ENCODE measurements at places on chromosomes 11 and 22.

DNA sequence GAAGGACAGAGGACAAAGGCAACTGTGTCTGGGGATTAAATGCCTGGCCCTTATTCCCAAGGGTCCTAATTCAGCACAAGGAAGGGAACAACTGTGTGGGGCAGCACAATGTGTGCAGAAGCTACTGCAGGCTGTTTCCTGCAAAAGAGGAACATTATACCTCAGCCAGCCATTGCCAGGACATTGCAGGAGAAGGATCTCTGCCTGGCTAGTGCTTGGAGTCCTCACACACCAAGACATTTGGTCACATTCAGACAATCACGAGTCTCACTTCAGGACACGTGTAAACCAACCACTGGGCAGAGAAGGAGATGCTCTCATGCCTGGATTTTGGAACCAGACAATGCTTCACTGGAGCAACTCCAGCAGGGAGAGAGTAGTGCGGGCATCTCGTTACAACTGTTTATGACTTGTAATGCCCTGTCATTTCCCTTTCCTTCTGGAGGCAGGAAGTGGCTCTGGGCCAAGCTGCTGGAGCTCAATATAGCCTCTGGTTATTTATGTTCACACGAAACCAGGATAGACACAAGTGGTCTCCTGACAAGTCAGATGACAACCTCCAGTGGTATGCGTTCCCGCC, 23.9 kb upstream of the ZC3H12C start:
- DNase-seq = no peak

GRCh38 chr11:124194293-124195188, 11.4 kb downstream of the OR10D3 start:
- no peak for DNase-seq

DNA sequence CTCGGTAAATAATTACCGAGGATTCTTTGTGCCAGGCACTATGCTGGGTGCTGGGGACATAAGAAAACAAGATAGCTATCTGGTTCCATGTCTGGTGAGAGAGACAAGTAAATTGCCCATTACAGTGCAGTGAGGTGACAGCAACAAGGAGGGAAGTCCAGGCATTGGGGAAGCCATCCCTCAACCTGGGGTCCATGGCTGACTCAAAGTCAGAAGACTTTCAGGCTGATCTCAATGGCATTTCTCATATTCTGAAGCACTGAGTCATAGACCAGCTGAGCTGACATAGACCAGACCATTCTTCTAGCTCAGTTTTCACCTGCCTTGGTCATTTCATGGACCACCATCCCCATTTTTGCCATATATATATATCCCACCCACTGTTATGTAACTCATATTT, 158.8 kb downstream of the TTC17 start:
- DNase-seq = no peak

- no peak for DNase-seq
Measured at GRCh38 chr22:38826801-38827200, 17.0 kb downstream of the NPTXR start.

DNA sequence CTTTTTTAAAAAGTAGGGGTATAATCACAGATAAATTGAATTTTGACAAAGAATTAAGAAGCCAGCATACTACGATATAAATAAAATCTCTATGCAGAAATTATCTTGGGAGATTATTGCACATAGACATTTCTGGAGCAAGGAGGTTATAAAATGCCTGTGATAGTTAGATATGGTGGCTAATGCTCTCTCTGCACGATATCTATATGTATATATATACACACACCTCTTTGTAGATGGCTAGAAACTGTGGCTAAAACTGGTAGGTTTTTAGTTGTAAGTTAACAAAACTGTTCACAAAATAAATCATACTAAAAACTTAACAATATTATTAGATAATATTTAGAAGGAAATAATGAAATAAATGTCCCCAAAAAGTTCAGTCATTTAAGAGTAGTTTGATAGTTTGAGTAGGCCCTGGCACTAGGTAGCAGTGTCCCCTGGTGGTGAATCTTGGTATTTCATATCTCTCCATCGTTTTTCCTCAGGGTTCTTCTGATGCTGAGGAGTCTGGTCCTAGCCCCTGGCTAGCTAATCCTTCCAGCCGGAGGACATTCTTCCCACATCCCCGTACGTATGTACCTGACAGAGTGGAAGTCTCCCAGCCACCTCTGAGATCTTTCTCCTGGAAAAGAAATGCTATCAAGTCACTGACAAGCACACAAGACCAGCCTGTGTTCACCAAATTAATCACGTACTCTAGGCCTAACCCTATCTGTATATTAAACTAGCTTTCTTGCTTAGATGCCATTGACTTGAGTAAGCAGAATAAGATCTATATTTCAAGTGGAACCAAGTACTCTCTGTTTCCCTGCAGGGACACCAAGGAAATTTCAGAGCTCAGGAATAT, 32.2 kb downstream of the ART5 start:
- peak; percentile 30 for DNase-seq

DNA sequence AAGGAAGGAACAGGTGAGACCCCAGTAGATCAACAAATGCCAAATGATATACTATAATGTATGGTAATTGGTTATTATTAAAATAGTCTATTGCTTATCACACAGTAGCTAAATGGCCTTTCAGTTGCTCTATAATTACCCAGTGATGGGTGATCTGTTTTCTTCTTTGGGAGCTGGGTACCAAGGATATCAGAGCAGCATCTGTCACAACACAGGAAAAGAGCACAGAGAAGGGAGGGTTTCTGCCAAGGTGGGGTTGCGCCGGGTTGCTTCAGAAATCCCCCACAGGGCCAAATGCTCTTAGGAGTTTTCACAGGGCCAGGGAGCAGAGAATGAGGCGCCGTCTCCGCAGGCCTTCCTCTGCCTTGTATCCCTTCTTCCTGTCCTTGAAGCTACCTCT, 469.4 kb downstream of the INSC start:
- no peak for DNase-seq

DNA sequence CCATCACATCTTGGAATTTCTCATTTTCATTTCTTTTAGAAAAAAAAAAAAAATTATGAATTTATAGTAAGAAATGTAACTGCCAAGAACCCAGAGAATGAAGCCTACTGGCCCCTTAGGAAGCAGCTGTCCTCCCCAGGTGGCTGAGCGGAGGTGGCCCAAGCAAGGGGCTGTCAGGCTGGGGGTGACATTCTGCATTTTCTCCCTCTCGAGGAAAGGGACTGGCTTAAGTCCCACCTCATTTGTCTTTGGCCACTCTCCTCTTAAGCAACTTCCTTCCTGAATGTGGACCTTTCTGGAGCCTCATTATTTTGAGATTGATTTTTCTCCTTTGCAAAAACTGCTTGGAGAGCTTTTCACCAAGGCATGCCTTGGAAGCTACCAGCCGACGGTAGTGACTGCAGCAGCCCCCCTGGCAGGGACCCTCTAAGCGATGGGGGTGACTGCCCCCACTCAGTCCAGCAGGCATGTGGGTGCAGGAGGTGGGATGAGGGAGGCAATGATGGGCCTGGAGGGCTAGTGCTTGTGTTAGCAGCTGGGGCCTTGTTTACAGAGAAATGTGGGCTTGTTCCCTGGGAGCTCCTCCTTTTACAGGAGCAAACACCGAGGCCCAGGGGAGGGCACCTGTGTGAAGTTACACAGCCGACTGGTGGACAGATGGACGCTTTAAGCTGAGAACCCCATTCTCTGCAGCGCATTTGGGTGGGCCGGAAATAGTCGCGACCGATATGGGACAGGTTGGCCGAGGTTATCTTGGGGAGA, 111.7 kb downstream of the MORC2 start:
- no peak for DNase-seq

DNA sequence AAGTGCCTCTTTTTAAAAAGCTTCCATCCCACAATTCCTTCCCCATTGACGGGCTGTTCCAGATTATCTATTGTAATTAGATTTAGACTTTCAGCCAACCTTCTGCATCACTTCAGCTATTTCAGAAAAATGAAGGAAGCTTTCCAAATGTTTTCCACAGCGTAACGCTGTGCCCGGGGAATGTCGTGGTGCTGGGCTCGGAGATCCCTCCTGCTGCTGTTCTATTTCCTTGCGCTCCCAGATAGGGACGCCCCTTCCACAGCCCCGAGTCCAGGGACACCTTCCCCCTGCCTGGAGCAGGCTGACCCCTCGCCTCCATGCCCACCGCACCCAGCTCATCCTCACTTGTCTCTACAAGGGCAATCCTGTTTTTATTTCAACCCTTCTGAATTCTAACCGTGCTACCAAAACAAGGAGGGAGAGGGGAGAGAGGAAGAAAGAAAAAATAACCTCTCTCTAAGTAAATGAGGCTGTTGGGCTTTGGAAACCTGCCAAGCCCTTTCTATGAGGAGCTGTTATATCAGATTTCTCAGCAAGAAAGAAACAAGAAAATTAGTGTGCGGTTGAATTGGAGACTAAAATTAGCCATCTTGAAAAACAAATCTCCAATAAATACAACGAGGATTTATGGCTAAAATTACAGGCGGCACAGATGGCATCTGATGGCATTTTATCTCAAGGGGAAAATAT, 366.9 kb downstream of the BRD1 start:
- DNase-seq = no peak

DNA sequence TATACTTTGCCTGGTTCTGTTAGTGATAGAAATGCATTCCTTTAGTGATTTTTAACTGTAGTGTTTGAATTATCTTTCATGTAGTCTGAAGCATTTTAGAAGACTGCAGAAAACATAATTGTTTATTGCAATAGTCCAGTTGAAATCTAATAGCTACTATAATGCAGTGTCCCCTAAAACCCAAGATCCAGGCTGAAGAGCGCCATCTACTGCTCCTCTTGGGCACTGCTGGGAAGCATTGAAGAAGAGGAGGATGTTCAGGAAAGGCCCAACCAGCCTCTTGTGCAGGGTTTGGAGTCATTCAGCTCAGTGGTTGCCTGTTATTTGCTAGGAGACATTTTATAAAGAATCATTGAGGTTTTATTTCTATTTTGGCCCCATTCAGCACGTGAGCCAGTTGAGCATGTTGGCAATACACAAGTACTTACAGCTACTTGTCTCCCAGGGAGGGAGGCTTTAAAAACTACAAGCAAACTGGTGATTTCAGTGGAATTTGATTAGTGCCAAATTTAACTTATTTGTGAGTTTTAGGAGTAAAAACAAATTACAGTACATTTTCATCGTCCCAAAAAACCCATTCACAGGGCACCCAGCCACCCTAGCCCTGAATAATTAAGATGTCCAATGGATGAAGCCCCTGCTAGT, 74.9 kb upstream of the HORMAD2 start:
- peak; percentile 76 for DNase-seq

GRCh38 chr22:48153726-48154125, 1391.3 kb downstream of the TBC1D22A start:
- DNase-seq = no peak

DNA sequence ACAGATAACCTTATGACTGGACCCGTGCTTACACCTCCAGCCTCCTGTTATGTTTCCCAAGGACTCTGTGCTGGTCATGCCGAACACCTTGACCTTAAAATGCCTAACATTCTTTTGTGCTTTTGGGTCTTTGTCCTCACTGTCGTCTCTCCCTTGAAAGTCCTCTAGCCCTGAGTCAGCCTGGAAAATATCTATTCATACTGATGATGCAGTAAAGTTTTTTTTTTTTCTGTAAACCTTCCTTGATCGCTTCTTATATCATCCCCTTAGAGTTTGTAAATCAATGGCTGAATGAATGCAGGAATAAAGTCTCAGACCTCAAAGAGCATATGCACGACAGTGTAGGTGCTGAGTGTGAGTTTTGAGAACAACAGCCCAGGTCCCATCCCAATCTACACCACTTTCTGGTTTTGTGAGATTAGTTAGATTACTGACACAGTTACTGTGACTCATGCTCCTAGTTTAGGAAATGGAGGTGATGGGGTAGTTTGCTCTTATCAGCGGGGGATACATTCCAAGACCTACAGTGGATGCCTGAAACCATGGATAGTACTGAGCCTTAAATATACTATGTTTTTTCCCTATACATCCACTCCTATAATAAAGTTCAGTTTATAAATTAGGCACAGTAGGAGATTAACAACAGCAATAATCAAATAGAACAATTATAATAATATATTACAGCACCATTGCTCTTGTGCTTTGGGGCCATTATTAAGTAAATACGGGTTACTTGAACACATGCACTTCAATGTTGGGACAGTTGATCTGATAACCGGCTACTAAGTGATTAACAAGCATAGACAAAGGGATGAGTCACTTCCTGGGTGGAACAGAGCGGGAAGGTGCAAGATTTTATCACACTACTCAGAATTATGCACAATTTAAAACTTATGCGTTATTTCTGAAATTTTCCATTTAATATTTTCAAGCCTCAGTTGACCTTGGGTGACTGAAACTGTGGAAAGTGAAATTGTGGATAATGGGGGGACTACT, 8.6 kb downstream of the TCN1 start:
- DNase-seq = peak; percentile 11

- no peak for DNase-seq
Measured at GRCh38 chr11:119153049-119153818, 4.4 kb downstream of the ABCG4 start.

DNA sequence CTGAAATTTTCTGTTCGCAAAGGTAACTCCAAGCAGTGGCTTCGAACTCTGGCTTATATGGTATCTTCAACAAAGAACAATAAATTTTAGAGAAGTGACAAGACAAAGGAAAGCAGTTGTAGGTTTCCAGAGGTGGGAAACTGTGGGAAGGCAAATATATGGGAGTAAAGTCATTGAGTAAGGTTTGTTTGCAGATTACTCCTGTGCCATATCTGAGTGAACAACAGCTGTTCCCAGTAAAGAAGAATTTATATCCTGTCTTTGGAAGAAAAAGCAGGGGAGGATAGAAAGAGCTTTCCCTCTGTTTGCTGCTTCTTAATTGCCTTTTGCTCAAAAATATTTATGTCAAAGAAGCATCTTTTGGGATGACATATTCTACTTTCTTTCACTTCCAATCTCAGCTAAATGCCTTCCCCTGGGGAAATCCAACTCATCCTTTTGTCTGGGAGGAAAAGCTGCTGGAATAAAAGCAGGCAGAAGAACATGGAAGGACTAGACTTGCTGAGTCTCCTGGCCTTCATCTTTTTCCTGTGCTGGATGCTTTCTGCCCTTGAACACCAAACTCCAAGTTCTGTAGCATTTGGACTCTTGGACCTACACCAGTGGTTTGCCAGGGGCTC, 10.4 kb upstream of the RCN1 start:
- no peak for DNase-seq

DNA sequence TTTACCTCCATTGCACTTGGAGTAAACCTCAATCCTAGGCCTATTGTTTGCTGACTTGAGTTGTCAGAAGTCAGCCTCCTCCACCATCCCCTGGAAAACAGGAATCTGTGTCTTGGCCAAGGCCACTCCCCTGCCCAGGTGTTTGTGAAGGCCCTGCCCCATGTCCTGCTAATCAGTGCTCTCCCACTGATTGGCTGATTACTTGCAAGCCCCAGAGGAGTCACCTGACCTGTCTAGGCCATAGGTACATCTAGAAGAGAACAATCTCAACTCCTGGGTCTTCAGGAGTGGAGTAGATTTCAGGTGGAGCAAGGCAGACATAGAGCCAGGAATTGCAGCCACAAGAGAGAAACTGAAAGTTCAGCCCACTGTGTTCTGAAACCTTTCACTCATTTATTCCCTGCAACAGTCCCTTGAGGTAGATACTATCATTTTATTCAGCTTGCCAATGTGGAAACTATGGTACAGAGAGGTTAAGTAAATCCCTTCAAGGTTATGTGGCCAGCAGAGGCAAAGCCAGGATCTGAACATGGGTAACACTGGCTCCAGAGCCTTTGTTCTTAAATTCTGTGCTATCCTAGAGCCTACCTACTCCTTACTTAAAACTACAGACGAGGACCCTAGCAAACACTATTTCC, 10.4 kb downstream of the OAF start:
- DNase-seq = no peak

GRCh38 chr11:72409458-72409857, 24.9 kb downstream of the CLPB start:
- no peak for DNase-seq

GRCh38 chr11:10324474-10324873, 19.6 kb downstream of the ADM start:
- DNase-seq = no peak

GRCh38 chr11:119421351-119421750, 1.6 kb downstream of the THY1 start:
- no peak for DNase-seq

Data from activated CD4-positive, alpha-beta T cell treated with anti-CD3 and anti-CD28 coated beads for 48 hours (primary cell).